ENCODE measurements at places on chromosomes 3 and 15. TPM values are rescaled to one million over a fixed set of nuclear protein-coding genes. Genes with fewer than 3 reads are reported as not detected.
A peak's percentile ranks its signal among the peaks of the same experiment; 100 is the strongest.

Gene FGF7
- total RNA-seq: not detected

DNA sequence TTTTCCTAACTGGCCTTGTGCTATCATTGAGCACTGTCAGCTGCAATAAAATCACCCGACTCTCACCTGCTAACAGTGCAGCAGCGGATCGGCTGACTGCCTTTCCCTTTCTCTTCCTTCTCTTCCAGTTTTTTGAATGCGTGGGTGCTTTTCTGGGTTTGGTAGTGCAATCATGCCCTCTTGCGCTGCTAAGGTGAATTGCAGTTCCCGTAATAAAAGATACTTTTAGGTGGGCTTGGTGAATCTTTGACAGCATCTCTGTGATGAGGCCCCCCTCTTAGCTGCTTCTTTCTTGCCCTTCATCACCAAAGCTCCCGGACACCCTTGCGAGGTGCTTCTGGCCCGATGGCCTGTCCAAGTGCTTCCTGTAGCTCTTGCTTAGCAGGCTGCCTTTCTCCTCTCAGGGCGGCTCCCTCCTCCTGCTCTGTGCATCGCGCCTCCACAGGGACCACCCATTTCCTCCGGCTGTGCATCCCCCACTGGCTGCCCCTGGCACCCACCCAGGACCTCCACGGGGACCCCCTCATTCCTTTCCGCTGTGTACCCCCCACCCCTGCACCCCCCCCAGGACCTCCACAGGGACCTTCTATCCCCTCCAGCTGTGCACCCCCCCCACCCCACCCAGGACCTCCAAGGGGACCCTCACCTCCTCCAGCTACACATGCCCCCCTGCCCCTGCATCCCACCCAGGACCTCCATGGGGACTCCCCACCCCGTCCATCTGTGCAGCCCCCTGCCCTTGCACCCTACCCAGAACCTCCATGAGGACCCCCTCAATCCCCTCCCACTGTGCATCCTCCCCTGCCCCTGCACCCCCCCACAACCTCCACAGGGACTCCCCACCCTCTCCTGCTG lies 50.8 kb upstream of the RPL32 start:
- peak; percentile 45 for DNase-seq

Gene CNTN6
- total RNA-seq: under 0.01 TPM

- DNase-seq: no peak
These were observed 21.8 kb upstream of the BCHE start for GRCh38 chr3:165859061-165859460.

DNA sequence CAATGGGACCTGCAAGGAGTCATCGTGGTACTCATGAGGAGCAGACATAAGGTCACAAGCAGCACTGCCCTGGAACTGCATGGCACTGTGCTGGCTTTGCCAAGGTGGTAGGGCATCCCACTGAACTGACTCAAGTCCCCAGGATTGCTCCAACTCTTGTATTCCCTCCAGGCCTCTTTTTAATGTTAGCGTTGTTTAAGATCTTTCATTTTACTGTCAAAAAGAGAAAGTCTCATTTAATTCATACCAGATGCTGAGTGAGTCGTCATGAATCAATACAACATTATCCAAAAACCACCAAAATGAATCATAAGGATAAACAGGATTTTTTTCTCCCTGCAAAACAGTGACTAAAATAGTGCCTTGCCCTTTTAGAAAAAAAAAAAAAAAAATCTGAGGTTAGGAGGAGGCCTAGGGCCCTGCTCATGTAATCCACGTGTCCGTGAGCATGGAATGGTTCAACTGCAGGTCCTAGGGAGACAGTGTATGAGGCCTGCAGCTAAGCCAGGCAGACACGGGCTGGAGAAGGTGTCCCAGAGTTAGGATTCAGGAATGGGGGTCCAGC lies 36.7 kb upstream of the BLM start:
- DNase-seq: peak; percentile 93

DNA sequence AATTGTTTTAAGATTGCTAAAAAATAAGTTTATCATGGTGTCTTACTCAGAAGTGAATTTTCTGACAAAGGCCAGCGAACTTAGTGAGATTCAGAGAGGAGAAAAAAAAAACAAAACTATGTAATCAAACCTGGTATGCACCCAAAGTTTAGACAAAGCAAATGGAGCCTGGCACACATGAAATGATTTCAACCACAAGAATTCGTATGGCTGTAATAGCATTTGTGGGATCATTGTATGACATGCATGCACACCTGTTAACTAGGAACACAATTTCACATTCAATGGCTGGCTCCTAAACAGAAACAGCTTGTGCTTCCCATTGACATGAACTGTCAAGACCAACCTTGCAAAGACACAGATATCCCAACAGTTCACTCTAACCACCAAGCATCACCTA lies 94.6 kb downstream of the ZIC4 start:
- DNase-seq: no peak

DNA sequence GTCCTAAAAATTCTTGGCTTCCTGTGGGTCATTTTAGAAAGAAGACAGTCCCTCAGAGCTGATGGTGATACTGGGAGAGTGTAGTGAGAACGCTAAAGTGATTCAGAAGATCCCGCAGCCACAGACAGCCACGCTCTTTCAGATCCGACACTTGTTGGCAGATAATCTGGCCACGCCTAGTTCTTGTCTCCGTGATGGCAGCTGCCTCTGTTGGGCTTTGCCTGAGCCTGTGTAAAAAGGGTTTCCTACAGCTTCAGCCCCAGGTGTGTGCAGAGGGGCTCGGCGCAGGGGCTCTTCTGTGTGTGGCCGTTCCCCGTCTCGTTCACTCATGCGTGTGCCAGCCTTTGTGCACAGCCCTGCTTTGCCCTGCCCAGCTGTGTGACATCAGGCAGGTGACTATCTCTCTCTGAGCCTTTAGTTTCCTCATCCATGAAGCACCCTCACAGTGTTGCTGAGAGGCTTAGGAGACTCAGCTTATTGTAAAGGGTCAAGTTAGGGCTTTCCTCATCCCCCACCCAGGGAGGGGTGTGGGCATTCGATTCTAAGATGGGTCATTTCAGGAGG lies 6.3 kb downstream of the IRAK2 start:
- no peak for DNase-seq

Gene CD96
- total RNA-seq: 0.16 TPM

DNA sequence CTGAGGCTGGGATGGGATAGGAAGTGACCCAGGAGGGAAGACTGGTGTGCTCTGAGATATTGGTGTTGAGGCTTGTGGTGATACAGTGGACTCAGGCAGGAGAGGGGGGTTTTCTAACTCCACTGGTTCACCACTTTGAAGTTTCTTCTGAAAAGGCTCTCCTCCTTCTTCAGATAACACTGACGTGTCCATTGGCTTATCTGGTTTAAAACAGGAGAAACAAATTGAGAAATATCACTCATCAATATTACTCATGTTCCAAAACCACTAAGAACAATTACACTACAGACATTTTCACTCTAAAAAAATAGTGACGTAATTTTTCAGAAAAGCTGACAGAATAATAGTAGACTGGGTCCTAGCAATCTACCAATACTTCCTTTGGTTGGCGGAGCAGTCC lies 23.1 kb downstream of the TP53BP1 start:
- DNase-seq: peak; percentile 81

GRCh38 chr3:151419806-151420205 lies 35.3 kb upstream of the P2RY12 start:
- DNase-seq: no peak

GRCh38 chr3:192133271-192133670 lies 594.1 kb downstream of the FGF12 start:
- no peak for DNase-seq

Gene FBXL2
- 20.9 TPM for total RNA-seq
